CD4-positive, alpha-beta T cell treated with Interferon alpha-2 for 1 hour (primary cell): ENCODE measurements at places on chromosomes 16 and 17.

DNA sequence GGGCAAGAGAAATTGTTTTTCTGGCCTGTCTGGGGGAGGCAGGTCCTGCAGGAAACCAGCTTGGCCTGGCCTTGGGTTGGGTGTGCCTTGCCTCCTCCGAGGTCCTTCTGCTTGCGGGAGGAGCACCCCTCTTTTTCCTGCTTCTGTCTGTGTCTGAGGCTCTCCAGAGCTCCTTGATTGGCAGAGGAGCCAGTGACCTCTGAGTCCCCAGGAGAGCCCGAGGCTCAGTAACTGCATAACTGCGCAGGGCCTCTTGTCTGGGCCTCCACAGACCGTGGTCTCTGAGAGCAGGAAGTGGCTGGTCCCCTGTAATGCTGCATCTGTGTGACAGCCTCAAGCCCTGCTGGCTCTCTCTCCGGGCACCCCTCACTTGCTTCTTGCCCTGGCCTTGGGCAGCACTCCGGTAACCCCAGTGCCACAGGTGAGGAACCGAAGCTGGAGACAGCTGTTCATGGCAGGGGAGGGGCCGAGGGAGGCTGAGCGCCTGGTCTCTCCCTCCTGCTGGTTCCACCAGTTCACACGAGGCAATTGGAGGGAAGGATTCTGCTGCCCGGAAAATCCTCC lies 1.6 kb downstream of the CAPN15 start:
- DNase-seq, result peak; percentile 35

- no peak for DNase-seq
Measured at GRCh38 chr17:1071103-1071825, 74.3 kb downstream of the TIMM22 start.

- no peak for DNase-seq
Measured at GRCh38 chr17:81401723-81402529, 6.7 kb downstream of the BAHCC1 start.

DNA sequence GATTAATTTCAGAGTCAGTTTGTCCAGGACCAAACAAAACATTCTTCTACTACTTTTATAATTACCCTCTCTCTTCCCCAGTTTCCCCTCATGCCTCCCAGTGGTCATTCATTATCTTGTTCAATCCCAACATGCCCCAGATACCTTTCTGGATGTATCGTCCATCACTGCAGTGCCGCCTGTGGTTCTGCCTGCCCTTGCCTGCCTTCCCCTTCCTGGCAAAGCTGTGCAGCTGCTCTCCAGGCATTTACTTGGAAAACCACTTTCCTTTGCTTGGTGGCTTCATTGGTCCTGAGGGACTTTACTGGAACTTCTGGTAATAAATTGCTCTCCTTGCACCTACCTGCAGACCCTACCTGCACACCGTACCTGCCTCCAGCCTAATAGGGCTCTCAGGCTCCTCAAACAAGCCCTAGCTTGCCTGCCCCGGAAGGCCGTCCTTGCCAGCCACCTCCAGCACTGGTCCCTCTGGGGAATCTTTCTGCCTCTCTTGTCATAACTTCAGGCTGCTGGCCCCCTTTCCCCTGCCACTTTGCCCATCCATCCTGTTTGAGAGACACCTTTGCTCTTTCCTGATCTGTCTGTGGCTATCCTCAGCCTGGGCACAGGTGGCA lies 19.5 kb upstream of the MSI2 start:
- DNase-seq, result no peak

- no peak for DNase-seq
Measured at GRCh38 chr17:31294231-31294630, 2.8 kb downstream of the OMG start.

DNA sequence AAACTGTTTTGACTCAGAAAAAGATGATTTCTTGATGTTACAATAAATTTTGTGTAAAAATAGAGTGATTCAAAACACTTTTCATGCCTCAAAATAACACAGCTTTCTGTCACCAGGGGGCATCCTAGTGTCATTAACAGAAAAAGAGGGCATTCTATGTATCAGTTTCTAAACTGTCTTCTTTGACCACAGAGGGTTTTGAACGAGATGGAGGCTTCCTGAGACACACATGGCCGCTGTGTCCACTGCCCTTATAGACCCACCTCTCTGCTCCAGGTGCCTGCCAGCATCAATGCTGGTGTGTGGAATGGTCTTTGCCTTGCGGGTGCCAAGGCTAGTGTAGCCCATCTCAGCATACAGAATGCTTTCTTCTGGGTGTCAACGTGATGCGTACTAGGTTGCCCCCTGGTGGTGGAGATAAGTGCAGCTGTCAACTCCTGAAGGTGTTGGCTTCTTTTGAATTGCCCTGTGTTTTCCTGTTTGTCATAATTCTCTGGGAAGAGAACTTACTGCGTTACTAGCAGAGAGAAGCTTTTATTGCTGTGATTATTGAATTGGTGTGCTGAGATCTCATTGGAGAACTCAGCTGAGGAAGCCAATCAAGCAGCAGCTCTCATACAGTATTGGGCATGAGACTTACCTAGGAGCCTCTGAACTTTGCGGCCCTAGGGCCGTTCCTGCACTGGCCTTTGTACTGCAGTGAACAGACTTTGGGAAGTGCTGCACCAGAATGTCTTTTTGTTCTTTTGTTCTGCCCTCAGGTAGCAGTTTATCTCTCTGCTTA lies 38.6 kb downstream of the USP10 start:
- DNase-seq, result peak; percentile 82

- no peak for DNase-seq
Measured at GRCh38 chr16:71296584-71297340, 7.6 kb upstream of the CMTR2 start.

DNA sequence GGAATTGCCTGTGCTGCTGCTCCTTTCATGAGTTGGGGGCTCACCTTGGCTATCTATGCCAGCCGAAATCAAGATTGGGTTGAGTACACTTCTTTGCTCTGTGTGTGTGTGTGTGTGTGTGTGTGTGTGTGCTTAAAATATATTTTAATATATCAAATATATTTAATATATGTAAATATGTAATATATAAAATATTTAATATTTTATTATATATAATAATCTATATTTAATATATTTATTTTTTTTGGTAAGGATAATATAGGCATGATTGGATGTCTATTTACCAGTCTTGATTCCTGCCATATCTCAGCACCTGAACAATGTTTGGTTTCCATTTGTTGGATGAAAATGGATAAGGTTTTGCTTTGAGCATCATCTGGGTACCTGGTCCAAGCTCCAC lies 399.3 kb downstream of the CA10 start:
- no peak for DNase-seq

DNA sequence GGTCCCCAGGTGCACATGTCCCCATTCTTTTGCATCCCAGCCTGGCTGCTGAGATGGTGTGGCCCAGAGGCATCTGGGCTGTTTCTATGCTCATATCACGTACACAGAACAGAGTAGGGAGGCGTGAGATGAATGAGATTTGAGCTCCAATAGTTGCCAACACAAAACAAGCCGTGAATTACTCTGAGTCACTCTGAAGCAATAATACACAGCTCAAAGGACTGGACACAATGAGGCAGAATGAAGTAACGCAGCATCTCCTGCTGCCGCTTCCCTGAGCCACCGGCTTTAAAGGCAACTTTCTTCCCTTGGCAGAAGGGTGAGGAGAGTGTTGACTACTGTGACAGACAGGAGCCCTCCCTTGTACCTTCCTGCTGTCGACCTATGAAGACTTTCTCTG lies 33.9 kb upstream of the CLEC18B start:
- no peak for DNase-seq

DNA sequence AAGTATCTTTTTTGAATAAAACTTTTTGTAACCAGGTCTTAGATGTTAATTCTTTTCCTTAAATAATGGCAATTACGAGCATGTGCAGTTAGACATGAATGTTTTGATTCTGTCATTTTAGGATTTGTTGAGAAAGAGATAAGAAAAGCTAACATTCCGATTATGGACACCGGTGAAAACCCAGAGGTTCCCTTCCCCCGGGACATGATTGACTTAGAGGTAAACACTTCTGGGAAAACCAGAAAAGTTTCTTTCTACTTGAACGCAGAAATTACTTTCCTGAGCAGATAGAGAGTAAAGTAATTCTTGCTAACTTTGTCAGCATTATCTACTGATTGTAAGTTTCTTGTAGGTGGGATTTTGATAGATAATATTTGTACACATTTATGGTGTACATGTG lies 9.2 kb downstream of the ATP6V0A1 start:
- DNase-seq, result no peak

DNA sequence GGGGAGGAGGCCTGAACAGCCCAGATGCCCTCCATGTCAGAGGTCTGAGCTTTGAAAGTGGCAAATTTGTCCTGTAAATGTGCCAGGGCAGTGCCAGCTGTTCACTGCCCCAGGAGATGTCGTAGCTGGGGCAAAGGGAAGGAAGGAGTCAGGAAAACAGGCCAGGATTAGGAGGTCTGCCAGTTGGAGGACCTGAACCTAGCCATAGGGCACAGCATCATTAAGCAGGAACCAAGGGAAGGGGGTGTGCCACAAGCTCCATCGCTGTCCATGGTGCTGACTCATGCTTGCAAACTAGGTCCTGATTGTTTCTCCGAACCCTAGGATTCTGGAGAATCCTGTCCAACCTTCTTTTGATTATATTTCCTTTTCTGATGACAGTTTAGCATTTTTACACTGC lies 124.2 kb downstream of the TMEM132E start:
- no peak for DNase-seq

DNA sequence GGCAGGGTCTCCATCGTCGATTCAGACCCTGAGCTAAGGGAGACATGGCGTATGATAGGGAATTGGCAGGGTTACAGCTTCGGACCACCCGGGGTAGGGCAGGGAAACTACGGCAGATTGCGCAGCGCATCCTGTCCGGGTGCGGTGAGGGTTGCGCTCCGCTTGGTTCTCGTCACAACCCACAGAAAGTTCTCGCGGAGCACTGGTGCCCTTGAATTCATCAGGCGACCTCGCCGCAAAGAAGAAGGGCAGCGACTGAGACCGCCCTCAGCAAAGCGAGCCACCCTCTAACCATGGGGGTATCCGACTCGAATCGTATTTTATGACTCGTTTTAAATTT lies 1.2 kb downstream of the HS3ST3B1 start:
- DNase-seq, result peak; percentile 55
